ENCODE measurements at places on chromosomes 12 and 14.

GRCh38 chr12:86445356-86445755, 189.2 kb upstream of the MGAT4C start:
- no peak for DNase-seq

DNA sequence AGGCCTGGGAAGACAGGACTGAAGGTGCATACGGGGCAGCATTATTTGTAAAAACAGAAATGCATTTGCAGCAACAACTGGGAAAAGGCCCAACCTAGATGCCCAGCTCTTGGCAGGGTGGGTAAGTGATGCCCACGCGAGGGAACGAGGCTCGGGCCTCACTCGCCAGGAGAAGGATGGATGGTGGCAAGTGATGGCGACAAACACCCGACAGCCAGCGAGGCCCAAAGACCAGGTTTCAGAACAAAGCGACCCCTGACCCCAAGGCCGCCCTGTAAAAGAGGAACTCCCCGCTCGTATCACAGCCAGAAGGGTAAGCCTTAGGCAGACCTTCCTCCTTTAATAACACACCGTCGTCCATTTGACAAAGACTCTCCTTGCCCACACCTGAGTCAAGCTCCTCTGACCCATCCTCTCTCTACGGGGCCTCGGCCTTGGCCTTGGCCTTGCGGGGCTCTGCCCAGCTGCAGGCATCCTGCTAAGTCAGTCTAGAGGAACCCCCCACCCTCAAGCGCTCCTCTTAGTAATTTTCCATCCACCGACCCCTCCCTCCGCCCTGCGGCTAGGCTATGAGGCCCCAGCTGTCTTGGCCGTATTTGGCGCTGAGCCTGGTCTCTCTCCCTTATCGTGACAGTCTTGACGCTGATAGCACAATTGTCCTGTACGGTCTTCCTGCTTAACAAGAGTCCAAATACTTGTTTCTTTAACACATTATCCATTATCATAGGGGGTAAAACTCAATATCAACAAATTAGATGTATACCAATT, 80.2 kb downstream of the NCOR2 start:
- peak; percentile 62 for DNase-seq

- peak; percentile 54 for DNase-seq
Measured at GRCh38 chr14:24430682-24431568, 1.2 kb downstream of the KHNYN start.

GRCh38 chr12:54571193-54572188, 17.0 kb downstream of the PPP1R1A start:
- DNase-seq: no peak

DNA sequence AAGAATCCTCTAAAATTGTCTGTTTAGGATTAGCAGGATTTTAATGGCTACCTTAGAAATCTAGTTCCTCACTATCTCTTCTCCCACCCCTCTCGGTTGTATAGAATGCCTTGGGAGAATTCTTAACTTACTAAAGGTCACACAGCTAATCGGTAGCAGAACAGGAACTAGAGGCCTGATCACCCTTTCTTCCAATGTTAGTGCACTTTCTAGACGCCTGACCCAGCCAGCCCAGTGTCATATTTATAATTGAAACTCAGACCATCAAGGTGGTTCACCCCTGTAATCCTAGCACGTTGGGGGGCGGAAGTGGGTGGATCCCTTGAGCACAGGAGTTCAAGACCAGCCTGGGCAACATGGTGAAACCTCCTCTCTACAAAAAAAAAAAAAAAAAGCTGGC, 1.7 kb downstream of the TIGAR start:
- DNase-seq: no peak

DNA sequence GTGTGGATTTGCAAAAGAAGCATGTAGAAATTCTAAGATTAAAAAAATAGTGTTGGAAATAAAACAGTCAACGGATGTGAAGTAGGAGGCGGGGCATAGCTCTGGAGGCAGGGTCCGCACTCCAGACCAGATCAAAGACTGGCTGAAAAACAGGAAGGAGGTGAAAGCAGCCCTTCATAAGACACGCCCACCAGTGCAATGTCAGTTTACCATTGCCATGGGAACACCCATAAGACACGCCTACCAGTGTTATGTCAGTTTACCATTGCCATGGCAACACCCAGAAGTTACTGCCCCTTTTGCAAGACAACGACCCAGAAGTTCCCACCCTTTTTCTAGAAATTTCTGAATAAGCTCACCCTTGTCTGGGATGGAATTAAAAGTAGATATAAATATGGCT, 87.1 kb downstream of the FZD10 start:
- no peak for DNase-seq

- DNase-seq: no peak
Measured at GRCh38 chr12:118357257-118358007, 15.3 kb downstream of the TAOK3 start.

DNA sequence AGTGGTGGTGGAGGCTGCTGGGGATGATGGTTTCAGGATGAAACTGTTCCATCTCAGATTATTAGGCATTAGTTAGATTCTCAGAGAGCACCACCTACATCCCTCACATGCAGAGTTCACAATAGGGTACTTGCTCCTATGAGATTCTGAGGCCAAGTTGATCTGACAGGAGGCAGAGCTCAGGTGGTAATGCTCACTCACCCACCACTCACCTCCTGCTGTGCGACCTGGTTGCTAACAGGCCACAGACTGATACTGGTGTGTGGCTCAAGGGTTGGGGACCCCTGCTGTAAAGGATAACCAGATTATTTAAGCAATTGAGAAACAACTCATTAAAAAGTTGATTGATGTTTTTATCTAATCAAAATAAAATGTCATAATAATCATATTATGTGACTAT, 248.5 kb downstream of the RERGL start:
- no peak for DNase-seq

DNA sequence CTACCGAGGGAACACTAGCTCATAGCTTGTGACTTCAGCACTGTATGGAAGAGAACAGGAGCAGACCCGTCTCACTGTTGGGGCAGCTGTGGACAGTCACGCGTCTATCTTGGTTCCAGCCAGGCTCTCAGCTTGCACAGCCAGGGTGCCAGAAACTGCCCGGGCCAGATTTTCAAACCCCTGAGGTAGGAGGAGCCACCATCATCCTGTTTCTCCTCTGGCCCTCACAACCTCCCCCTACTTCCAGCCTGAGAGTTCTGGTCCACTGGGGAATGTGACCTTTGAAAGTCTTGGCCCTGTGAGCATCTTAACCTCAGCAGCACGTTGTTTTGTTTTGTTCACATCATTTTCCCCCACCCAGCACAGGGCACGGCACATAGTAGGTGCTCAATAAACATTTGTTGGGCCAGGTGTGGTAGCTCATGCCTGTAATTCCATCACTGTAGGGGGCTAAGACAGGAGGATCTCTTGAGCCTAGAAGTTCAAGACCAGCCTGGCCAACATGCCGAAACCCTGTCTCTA, 50.4 kb downstream of the PSMA6 start:
- DNase-seq: peak; percentile 50

- no peak for DNase-seq
Measured at GRCh38 chr12:58299371-58299770, 358.0 kb downstream of the ATP23 start.

DNA sequence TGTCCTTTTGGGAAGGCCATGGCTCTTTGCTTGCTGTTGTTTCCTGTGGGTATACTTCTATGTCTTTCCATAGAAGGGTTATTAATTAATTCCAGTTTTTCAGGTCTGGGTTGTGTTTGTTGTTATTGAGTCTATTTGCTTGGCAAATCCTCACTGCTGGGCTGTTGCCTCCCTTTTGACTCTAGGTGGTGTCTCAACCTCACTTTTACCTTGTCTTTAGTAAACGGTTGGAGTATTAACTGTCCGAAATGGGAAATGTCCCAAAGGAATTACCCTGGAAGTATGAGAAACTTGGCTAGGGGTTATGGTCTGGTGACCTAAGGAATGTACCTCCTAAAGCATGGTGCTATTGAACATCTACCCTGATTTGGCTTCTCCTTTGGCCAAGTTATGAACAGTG, 16.7 kb downstream of the PRH1 start:
- no peak for DNase-seq

DNA sequence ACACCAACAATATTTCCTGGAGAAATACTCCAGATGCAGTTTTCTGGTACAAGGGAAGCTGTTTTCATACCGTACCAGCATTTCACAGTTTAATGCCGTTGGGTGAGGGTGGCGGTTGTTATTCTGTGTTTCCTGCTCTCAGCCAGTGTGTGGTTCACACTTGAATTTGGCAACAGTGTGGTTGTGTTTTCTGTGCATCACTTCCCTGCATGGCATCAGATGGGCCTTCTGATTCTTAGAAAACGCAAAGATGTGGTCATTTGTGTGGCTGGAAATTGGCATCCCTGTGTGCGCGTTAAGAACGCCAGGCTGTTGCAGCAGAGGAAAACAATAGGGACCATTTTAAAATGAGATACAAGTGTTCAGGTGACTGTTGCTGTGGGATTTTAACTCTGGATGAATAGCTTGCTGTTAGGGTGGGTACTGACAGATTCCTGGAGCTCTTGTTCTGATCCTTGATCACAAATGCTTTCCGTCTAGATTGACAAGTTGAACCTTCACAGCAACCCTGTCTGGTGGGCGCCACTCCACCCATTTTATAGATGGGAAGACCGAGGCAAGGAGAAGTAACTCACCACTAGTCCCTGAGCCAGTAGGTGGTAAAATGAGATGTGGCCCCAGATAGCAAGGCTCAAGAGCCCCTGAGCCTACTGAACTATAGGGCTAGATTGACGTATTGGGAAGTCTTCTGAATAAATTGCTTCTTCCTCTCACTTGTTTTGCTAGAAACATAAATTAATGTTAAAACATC, 231.2 kb downstream of the CHST11 start:
- DNase-seq: no peak

- no peak for DNase-seq
Measured at GRCh38 chr12:130764475-130765185, 48.5 kb upstream of the RIMBP2 start.

DNA sequence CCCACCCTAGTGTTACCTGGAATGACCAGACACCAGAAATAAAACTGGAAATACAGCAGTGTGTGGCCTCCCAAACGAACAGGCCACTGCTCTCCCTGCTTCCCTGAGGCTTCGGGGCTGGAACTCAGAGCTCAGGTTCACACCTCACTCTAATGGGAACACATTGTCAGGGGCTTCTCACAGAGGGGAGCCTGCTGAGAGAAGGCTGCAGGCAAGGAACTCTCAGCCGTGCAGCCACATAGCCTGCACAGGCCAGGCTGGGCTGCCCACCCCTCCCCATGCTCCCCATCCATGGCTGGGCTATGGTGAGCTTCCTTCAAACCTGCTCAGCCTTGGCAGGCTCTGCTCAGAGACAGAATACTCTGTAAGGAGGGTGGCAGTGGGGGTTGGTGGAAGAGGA, 302.5 kb downstream of the EMP1 start:
- DNase-seq: no peak

GRCh38 chr12:116455540-116456329, 103.4 kb upstream of the MAP1LC3B2 start:
- no peak for DNase-seq

GRCh38 chr14:104689881-104690711, 678 bp downstream of the INF2 start:
- no peak for DNase-seq

DNA sequence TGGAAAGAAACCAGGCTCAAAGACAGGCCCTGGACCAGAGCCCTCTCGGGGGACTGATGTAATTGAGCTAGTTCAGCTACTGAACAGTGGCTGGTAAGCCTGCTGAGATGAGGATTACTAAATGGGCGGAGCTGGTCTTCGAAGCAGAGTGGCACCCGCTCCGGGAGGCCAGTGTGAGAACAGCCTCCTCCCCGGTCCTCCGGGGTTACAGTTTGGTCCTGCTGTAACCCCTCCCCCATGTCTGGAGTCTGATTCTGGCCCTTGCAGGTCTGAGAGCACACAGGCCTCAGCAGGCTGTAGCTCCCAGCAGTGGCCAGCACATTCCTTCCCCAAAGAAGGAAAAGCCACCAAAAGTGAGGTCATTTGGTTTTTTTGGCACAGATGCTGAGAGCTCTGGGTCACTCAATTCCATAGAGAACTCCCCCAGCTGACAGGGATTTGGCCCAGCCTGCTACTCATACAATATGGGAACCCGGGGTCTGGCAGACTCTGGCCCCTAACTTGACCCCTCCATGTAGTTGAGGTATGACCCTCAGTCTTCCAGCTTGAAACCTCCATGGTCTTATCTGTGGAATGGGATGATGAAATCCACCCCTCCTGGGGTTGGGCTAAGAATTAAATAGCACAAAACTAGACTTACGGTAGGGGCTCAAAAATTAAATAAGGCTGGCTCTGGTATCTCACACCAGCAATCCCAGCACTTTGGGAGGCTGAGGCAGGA, 39.0 kb downstream of the ACTN1 start:
- DNase-seq: peak; percentile 98

DNA sequence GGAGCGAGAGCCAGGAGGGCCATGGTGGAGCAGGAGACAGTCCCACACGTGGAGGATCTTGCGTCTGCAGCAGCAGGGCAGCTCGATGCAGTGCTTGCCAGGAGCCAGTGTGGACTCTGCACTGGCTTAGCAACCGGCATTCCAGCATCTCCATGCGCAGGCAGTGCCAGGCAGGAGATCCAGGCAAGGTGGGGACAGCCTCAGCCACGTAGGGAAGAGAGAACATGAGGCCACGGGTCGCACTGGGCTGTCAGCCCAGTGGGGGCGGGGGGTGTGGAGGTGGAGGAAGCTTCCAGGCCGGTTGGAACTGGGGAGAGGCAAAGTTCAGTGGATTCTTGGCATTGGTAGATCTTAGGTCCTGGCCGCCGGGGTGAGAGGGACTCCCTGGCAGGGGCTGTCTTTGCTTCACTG, 121.0 kb upstream of the EVL start:
- DNase-seq: no peak

DNA sequence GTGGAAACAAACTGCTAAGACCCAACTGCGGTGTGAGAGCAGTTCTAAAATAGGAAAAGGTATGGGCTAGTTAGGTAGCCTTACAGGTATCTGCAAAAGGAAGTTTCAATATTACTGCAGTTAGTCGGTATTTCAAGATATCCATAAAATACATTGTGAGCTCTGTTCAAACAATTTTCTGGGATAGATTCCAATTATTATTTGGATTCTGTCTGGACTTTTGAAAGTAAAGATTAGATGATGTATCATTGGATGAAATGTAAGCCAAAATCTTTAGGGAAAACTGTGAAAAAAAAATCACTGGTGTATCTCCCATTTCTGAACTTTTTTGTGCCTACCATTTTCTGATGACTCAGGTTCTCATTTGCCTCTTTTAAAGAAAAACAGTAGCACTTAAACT, 621.6 kb downstream of the CCER1 start:
- DNase-seq: no peak

DNA sequence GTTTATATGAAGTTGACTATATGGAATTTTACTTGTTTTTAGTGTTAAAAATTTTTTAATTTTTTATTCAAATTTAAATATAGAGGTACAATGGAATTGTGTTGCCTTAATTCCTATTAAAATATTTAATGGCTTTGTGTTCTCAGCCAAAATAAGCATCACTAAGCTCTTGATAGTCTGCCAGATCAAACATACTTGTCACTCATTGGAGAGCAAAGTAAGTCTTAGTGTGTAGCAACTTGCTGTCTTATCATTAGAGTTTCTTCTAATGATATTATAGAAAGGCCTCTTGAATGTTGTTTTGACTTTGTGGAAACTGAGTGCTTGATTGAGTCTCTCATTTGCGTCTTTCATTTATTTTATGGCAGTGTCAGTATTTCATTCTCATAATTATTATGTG, 10.7 kb downstream of the SFSWAP start:
- no peak for DNase-seq

Measured in chondrocyte (in vitro differentiated cells).